ENCODE measurements at places on chromosomes 7 and 10.

DNA sequence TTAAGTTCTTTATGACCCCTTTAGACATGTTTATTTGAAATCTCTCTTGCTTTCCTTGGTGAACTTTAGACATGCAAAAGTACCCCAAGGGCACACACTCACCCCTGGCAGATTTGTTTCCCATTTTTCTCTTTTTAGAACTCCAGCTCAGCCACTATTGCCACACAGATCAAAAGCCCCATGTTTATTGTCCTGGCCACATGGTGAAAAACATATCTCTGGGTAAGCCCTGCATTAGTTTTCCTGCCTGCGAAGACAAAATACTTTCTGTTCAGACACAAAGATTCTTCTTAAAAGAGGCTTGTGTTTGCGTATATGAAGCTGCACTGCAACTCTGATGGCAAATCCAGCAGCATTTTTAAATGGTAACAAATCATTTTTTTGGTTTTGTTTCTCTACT lies 200.0 kb downstream of the POLR1F start:
- no peak for DNase-seq

DNA sequence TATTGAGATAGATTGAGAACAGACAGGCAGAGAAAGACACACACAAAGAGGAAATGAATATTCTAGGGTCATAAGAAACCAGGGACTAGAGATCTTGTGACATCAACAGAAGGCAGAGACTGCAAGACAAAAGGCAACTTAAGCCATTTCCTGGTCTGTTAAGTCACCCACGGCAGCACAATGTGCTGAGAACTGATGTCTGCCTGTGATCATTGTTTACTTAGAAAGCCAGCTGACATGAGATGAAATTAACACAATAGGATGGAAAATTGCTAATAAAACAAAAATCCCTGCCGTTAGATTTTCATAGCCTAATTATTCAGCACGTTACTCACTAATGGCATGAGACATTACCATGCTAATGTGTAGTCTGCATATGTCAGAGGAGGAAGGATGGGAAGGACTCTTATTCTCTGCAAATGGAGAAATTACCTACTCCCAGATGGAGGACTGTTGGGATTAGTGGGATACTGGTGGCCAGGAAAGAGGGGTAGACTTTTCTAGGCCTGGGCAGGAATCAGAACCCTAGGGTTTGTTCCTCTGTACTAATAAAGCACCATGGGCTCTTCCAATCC lies 191.3 kb upstream of the PODXL start:
- no peak for DNase-seq

DNA sequence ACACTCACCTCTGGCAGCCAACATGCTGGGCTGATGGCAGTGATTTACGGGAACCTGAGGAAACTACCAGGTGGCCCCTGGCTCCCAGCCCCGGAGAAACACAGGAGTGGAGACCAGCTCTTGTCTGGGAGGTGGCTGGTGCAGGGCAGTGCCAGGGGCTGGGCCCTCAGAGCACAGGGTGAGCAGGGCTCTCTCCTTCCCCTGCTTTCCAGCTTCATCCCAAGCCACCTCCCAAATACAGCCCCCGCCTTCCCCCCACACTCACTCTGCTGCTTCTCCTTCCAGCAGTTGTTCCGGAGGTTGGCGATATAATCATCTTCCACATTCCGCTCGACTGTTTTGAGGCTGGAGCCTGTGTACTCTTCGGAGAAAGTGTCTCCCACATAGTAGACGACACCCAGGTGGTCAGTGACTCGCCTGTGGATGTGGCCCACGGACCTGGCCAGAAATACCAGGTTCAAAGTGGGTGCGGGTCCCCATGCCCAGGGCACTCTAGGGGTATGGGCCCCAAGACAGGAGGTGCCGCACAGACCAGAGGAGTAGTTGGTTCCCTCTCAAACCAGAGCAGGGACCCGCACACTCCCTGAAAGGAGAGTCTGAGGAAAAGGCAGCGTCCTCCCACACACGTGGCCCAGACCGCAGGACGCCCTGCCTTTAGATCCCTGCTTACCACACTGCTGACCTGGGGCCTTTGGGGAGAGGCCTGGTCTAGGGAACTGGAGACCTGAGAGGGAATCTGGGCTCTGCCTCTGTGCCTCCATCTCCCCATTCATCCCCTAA lies 18.3 kb downstream of the DNAJB12 start:
- DNase-seq: no peak

- DNase-seq: no peak
These were observed 146.8 kb downstream of the HIBADH start for GRCh38 chr7:27515933-27516332.

DNA sequence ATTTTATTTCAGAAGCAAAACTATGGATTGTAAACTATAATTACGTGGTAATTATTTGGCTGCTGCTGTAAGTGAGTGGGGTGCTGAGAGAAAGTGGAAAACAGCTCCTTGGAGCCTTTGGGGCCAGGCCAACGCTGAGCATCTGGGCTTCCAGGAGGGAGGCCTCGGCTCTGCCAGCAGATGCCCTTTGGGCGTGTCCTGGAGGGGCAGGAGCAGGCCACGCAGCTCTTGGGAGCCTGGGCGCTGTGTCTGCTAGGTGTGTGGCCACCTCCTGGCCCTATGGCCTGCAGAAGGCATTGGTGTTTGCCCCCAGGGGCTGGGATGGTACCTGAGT lies 423.3 kb downstream of the GLRX3 start:
- DNase-seq: no peak

GRCh38 chr7:81925530-81925929 lies 155.7 kb upstream of the HGF start:
- no peak for DNase-seq

- DNase-seq: no peak
These were observed 558.4 kb downstream of the TYW1 start for GRCh38 chr7:67554986-67555385.

GRCh38 chr7:41305001-41305400 lies 397.9 kb downstream of the INHBA start:
- DNase-seq: no peak

Data from progenitor cell of endocrine pancreas (in vitro differentiated cells).